ENCODE measurements at places on chromosomes 12 and 14.

DNA sequence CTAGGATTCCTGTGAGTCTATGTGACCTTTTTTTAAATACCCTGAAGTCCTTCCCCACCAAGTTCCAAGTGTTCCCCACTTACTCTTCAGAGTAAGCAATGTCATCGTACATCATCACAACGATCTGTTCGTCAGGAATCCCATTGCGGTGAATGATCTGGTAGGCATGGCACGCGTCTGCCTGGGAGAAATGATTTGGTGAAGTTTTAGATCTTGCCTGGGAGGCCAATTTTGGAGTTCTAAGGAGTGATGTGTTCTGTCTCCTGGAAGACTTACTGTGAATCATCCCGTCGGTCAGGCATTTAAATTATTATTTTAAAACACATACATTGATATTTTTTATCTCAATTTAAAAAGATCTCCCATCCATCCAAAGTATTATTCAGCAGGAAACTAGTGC, 29.8 kb downstream of the LGMN start:
- DNase-seq: no peak

DNA sequence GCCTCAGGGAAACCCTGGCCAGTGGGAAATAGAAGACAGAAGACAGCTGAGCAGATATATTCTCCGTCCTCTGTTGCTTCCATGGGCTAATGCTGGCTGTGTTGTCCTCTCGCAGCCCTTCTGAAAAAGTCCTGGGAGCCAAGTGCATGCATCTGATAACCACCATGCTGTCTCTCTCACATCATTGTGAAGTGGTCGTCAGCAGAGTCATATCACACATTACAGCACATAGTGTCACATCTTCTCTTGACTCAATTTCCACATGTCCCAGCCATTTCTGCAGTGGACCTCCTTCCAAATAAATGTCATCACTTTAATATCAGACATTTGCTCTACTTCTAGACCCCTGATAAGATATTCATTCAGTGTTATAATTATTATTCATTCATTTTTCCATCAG, 3.8 kb downstream of the TAS2R20 start:
- DNase-seq: no peak

DNA sequence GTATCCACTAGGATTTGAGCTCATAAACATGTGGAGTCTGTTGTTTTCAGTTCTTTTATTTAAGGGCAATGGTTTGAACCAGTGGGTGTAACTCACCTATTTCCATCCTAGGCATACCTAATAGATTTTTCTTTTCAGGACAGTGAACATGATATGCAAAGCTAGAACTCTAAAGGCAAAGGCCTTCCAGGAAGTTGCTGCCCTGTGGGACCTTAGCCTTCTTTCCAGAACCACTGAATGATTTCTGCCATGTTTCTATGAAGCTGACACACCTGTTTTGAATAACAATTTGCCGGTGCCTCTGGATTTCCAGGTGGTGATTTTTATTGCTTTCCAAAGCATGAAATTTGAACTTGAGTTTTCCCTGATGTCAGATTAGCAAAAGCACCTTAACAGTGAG, 372.9 kb upstream of the FAR2 start:
- no peak for DNase-seq

DNA sequence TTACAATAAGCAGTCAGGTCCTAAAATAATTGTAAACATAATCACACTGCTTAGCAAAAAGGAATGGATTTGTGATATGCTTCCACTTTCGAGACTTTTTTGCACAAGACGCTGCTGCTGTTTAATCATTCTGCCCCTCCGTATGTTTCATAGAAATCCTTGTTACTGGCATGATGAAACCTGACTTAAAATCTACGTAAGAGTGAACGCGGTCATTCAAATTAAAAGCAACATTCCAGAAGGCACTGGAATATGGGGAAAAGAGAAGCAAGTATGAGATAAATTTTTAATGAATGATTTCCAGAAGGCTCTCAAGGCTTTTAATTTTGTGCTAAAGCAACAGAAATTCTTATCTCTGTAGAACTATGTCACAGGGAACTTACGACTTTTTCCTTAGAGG, 1.1 kb downstream of the CNIH1 start:
- no peak for DNase-seq

GRCh38 chr14:55858604-55859003, 259.6 kb upstream of the PELI2 start:
- DNase-seq: no peak
